Psoas muscle (tissue), 8 donors: ENCODE measurements at places on chromosomes 5 and 9. TPM values are rescaled to one million over a fixed set of nuclear protein-coding genes. Genes with fewer than 3 reads are reported as not detected.

The TYRP1 gene
- total RNA-seq, result 6.5 TPM

DNA sequence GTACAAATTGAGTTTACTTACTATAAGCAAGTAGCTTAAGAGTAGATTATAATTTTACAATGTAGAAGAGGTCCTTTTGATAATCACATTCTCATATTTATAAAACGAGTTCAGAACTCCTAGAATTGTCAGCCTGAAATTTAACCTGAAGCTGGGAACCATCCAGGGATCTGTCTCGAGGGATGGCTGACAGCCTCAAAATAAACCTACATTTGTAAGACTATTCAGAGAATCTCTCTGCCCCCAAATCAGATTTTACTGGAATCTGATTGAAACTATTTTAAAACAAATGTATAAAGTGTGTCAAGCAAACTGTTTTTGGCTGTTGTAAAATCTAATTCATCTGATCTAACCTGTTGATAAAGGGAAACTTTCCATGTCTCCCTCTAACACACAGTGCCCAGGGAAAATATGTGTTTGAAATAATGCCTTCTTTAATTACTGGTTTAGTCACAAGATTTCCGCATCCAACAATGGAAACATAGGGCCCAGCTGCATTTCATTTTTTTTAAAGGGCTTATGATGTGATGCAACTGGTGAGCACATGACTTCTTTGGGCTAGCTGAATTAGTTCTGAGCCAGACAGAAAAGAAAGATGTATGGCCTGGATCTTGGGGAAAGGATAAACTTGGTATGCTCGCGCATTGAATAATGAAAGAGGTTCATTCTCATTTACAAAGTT lies 30.3 kb downstream of the SLC25A46 start:
- H3K27ac ChIP-seq, result no peak overlapping the region
- no peak overlapping the region for H3K4me3 ChIP-seq
- H3K36me3 ChIP-seq, result no peaks in the 10 kb centered on the region

DNA sequence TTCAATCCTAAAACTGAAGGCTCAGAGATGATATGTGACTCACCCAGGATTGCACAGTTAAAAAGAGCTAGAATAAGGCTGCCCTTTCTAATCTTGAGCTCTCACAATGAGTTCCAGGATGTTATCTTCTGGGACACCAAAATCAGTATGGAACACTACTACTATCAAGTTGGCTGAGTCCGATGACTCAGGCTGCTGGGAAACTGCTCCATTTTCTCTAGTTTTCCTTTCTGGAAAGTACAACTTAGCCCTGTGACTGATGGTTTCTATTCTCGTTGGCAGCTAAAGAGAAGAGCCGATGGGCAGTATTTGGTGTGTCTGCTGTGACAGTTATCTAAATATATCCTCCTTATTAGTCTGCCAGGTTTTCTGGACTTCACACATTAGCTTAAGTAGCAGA lies 37.9 kb upstream of the DPYSL3 start:
- no peaks in the 10 kb centered on the region for H3K27me3 ChIP-seq
- H3K4me3 ChIP-seq, result no peak overlapping the region
- peaks cover 3% of the 10 kb centered on the region for H3K4me1 ChIP-seq
- H3K36me3 ChIP-seq, result no peaks in the 10 kb centered on the region
- H3K27ac ChIP-seq, result no peak overlapping the region

- H3K27me3 ChIP-seq, result no peaks in the 10 kb centered on the region
- H3K36me3 ChIP-seq, result peaks cover 26% of the 10 kb centered on the region
- peaks cover 20% of the 10 kb centered on the region for H3K4me1 ChIP-seq
- peak overlapping the region; percentile 98 for H3K27ac ChIP-seq
- H3K4me3 ChIP-seq, result peak overlapping the region; percentile 91
- DNase-seq, result no peak
These were observed 564 bp upstream of the CCNH start for GRCh38 chr5:87413343-87413645.

- DNase-seq, result no peak
- H3K4me1 ChIP-seq, result peaks cover 6% of the 10 kb centered on the region
- no peaks in the 10 kb centered on the region for H3K36me3 ChIP-seq
- H3K27ac ChIP-seq, result no peak overlapping the region
- peak overlapping the region; percentile 48 for H3K4me3 ChIP-seq
These were observed 39.5 kb upstream of the PSD2 start for GRCh38 chr5:139755892-139756671.
